ENCODE measurements at places on chromosomes 6 and 20. TPM values are rescaled to one million over a fixed set of nuclear protein-coding genes. Genes with fewer than 3 reads are reported as not detected.

The CYP39A1 gene
- total RNA-seq, result 0.20 TPM

The GTSF1L gene
- total RNA-seq, result not detected

The RFX6 gene
- total RNA-seq, result not detected

The SFTA2 gene
- not detected for total RNA-seq

The TFEB gene
- 3.4 TPM for total RNA-seq

The GPLD1 gene
- under 0.01 TPM for total RNA-seq

The CRIP3 gene
- total RNA-seq, result not detected

The OTOR gene
- total RNA-seq, result not detected

The PRSS16 gene
- not detected for total RNA-seq

The BPIFB2 gene
- not detected for total RNA-seq

The HLA-G gene
- total RNA-seq, result not detected

The ZC2HC1B gene
- total RNA-seq, result not detected

The NPBWR2 gene
- not detected for total RNA-seq

The FAM83C gene
- total RNA-seq, result not detected

The COL11A2 gene
- total RNA-seq, result 0.07 TPM

The CAGE1 gene
- total RNA-seq, result not detected

The TNNC2 gene
- total RNA-seq, result not detected

The CYP24A1 gene
- total RNA-seq, result not detected

The SEL1L2 gene
- total RNA-seq, result not detected

The FHL5 gene
- total RNA-seq, result not detected
